GM04503 (cell line): ENCODE measurements at places on chromosomes 7 and 10.

GRCh38 chr10:123967626-123968243, 76.1 kb upstream of the CPXM2 start:
- DNase-seq: no peak

DNA sequence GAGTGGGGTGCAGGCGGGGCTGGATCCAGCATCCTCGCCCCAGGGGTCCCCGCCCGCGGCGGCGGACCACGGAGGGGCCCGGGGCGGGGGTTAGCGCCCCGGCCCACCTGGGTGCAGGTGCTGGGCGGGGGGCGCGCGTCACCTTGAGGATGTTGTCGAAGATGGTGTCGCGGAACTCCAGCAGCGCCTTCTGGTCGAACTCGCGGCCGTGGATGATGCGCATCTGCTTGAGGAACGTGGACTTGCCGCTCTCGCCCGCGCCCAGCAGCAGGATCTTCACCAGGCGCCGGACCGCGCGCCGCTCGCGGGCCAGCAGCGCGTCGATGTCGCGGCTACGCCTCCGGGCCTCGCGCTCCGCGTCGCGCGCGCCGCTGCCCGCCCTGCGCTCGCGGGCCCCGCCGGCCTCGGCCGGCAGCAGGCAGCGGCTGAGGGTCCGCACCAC, 376 bp downstream of the GNA12 start:
- DNase-seq: no peak

- no peak for DNase-seq
Measured at GRCh38 chr7:44403775-44404174, 78.4 kb upstream of the CAMK2B start.

DNA sequence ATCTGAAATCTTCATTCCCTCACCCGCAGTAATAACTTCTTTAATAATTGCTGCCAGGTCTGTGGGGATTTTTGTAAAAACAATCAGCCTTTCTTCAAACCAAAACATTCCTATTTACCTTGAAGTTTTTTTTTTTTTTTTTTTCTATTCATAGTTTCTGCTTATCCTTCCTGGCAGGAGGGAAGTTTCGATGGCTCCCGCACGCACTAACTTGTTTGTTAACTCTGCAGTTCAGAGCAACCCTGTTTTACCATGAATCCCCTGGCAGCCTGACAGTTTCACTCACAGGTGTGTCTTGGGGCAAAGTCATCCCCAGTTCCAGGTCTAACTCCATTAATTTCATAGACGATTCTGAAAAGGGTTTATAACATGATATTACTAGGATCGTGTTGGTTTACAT, 149.3 kb downstream of the KLF6 start:
- no peak for DNase-seq

GRCh38 chr7:16883918-16884317, 2.1 kb upstream of the AGR3 start:
- no peak for DNase-seq

GRCh38 chr10:127265288-127265687, 68.9 kb upstream of the INSYN2A start:
- DNase-seq: no peak

GRCh38 chr7:70523249-70523988, 608.5 kb upstream of the GALNT17 start:
- no peak for DNase-seq

- DNase-seq: no peak
Measured at GRCh38 chr7:24825931-24826661, 68.8 kb upstream of the GSDME start.

DNA sequence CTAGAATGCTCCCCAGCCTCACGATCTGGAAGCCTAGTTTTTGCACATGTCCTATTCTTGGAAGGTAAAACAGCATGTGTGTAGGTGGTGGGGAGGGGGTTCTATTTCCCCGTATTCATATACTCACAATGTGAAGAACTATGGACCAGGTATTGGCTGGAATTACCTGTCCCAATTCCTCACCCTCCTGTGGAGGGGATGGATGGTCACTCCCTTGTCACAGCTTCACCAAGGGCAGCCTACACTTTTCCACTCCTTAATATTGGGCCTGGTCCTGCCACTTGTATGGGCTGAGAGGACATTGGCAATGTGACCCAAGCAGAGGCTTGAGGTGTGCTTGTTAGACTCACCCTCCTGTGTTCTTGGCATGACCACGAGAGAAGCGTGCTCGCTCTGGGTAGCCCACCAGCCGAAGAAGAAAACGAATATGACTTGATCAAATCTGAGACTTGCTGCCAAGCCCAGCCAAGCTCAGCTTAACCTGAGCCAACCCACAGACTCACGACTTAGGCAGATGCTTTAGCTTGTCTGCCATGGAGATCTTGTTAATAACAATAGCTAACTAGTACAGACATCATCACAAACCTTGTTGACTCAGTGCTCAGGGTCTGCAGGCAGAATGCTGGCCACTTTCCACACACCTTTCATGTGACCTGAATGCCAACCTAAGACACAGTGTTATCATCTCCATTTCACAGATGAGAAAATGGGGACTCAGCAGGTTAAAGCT, 17.2 kb downstream of the ZNF488 start:
- no peak for DNase-seq

DNA sequence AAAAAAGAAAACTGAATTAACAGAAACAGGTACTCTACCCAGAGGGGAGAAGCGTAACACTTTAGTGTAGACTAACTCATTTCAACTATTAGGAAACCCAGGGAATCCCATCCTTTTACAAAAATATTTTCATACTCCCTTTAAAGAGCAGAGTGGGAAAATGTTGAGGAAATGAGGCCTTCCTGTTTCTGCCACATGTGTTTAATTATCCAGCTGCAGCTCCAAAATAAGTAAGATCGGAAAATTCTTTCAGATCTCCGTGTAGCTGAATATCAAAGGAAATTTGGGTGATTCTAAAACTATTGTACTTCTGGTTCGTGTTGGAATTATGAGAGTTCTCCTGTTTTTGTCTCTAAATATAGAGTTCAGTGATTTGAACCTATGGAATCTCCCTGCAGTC, 58.0 kb upstream of the CAV2 start:
- DNase-seq: no peak

GRCh38 chr7:7416031-7416858, 119.4 kb downstream of the COL28A1 start:
- no peak for DNase-seq

GRCh38 chr10:65952086-65952485, 973.8 kb upstream of the LRRTM3 start:
- no peak for DNase-seq

DNA sequence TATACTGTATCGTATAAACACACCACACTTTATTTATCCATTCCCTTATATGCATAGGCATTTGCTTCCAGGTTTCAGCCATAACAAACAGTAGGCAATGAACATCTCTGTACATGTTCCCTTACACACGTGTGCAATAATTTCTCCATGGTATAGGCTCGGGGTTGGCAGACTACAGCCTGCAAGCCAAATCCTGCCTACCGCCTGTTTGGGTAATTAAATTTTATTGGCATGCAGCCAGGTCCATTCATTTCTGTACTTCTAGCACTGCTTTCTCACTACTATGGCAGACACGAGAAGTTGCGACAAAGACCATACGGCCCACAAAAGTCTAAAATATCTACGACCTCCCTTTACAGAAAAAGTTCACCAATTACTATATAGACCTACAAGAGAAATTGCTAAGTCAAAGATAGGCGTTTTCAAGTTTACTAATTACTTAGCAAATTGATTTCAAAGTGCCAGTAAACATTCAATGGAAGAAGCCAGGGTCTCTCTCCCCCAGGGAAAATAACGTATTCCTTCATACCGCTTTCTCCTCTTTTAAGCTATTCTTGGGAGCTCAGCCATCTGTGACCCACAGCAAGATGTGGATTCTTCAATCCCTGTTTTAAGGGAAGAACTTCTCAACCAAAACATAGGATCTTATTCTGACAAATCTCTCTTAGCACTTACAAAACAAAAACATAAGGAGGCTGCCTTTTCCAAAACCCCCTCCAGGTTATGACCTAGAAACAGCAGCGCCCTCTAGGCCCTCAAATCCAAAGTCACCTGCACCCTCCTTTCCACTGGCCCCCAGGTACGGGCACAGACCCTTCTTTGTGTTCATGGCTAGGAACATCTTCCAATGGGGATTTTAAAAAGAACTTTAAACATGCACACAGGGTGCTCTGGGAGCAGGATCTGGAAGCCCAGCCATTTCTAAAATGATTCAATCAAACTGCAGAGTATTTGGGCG, 100.5 kb downstream of the FGFR2 start:
- DNase-seq: no peak

DNA sequence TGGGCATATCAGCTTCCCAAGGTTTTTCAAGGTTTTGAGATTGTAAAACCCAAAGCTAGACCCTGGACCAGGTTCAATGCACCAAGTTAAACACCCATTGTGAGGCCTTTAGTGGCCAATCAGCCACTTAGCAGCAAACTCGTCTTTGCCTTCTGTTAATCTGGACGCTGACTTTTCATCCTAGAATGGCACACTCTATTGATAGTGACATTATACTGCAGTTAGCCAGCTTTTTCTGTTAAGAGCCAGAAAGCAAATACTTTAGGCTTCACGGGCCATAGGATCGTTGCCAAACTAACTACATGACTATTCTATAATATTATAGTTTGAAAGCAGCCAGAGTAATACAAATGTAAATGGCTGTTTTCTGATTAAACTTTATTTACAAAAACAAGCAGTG, 51.3 kb downstream of the VKORC1L1 start:
- no peak for DNase-seq
